ENCODE measurements at places on chromosomes 1 and 21.

GRCh38 chr1:32876341-32877210 lies 5.9 kb upstream of the FNDC5 start:
- peak; percentile 92 for DNase-seq

GRCh38 chr1:29488794-29489311 lies 252.5 kb downstream of the PTPRU start:
- no peak for DNase-seq

DNA sequence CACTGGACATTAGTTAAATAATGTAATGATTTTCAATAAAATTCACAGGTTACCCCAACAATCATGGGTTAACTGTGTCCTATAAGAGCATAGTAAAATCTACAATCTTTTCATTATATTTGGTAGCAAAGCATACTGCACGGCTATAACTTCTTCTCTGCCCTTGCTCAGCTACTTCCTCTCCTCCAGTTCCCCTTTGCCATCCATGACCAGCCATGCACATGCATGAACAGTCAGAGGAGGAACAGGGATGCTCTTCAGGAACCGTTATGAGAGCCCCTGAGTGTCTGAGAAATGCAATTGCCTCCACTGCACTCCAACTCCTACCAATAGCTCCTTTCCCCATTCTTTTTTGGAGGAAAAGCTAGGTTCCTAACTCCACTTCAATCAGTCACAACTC lies 646.7 kb downstream of the LTN1 start:
- no peak for DNase-seq

DNA sequence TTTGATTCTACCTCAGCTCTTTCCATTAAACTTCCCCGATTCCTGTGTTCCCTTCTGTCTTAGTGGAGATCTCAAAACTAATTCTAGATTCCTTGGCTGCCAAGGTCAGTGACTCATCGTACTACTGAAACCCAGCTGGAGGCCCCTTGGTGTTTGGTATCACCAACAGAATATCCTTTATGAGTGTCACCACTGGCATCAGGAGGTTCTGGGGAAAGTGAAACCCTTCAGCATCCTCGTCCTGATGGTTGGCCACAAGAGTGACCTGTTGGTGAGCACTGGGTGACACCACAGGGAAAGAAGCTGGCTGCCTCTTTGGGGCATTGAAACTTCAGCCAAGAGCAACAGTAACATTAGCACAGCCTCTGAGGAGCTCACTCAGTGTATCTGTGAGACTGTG lies 9.6 kb downstream of the RAB42 start:
- DNase-seq, result no peak

GRCh38 chr1:52403566-52404115 lies 582 bp downstream of the ORC1 start:
- DNase-seq, result no peak

- no peak for DNase-seq
Observed at GRCh38 chr1:116558140-116558549, 12.7 kb downstream of the CD58 start.

GRCh38 chr1:151684128-151684527 lies 32.5 kb downstream of the CELF3 start:
- no peak for DNase-seq

- no peak for DNase-seq
Observed at GRCh38 chr1:162901243-162901642, 40.3 kb upstream of the CCDC190 start.

GRCh38 chr1:22861764-22862440 lies 110.8 kb downstream of the LACTBL1 start:
- no peak for DNase-seq

DNA sequence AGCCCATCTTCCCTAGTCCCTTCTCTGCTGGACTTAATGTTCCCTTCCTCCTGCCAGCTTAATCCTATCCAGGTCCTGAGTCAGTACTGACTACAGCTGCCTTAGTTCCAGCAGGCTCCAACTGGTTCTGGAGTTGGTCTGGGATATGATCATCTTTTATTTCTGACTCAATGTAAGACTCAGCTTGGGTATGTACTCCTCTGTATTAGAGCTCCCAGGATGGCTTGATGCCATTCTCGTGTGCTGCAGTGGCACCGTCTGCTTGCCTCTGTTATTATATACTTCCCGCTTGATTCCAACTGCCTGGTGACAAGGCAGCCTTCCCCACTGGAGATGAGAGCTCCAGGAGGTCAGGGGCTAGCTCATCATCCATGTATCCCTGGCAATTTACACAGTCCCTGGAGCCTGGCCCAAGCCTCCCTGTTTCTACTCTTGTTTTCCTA lies 164.4 kb upstream of the DPT start:
- no peak for DNase-seq

- no peak for DNase-seq
Observed at GRCh38 chr1:77817368-77818209, 38.1 kb downstream of the MIGA1 start.

GRCh38 chr1:204267191-204267601 lies 53.4 kb upstream of the GOLT1A start:
- DNase-seq, result no peak

- no peak for DNase-seq
Observed at GRCh38 chr1:60367532-60367931, 294.0 kb upstream of the C1orf87 start.

GRCh38 chr1:42744148-42744413 lies 4.0 kb upstream of the CLDN19 start:
- DNase-seq, result no peak

- DNase-seq, result no peak
Observed at GRCh38 chr1:187185389-187185788, 356.6 kb downstream of the PLA2G4A start.

GRCh38 chr1:54978528-54979326 lies 1.7 kb upstream of the TMEM61 start:
- no peak for DNase-seq

GRCh38 chr1:21184276-21184675 lies 7.6 kb upstream of the EIF4G3 start:
- no peak for DNase-seq

GRCh38 chr1:165911609-165912281 lies 84.3 kb downstream of the UCK2 start:
- no peak for DNase-seq

DNA sequence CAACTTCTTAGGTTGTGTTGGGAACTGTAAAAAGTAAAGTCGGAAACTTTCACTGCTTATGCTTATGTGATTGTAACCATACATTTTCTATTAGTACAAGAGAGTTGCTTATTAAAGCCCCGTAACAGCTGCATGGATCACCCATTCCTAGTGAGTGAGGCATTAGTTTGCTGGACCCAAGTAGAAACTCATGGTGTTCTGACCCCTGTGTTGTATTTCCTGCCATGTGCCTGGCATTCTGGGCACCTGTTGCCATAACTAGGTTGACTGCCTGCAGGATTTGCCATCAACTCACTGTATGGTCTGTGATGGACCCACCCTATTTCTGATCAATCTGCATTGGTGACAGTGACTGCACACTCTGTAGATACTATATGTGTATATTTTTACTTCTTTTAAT lies 173.0 kb downstream of the PGBD5 start:
- no peak for DNase-seq

DNA sequence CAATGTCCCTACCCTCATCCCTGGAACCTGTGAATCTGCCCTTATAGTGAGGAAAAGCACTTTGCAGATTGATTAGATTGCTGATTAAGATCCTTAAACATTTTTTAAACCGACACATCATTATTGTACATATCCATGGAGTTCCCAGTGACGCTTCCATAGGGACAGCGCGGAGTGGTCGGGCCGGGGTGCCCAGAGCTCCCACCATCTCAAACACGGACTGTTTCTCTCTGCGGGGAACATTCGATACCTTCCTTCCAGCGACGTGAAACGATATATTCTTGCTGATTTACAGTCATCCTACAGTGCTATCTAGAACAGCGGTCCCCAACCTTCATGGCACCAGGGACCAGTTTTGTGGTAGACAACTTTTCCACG lies 4.0 kb downstream of the KRTAP10-12 start:
- DNase-seq, result no peak

GRCh38 chr1:199725002-199725565 lies 302.4 kb upstream of the NR5A2 start:
- DNase-seq, result no peak

DNA sequence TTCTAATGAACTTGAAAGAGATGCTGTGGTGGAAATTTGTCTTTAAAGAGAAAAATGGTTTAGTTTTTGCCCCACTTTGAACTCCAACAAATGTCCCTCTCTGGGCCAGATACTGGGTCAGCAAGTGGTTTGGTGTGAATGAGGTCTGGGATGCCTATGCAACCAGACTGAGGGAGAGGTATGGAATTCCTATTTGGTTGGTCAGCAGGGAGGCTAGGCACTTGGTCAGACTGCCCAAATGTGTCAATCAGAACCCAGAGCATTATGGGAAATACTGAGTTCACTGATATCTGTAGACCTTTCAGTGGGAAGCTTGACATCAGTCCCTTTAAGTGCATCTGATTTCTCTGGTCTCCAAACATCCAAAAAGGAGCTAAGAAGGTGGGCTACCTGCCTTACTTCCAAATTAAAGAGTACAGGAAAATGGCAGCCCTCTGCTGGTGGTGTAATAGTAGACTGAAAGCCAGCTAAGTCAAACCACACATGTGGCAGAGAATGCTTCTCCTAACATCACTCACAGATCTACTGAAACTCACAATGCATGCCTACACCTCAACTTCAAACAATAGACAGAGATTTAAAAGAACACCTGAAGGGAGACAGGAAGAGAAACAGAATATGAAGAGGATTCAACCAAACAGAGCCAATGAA lies 510.1 kb downstream of the PLA2G4A start:
- no peak for DNase-seq

GRCh38 chr1:222754366-222755139 lies 17.6 kb downstream of the FAM177B start:
- DNase-seq, result no peak

DNA sequence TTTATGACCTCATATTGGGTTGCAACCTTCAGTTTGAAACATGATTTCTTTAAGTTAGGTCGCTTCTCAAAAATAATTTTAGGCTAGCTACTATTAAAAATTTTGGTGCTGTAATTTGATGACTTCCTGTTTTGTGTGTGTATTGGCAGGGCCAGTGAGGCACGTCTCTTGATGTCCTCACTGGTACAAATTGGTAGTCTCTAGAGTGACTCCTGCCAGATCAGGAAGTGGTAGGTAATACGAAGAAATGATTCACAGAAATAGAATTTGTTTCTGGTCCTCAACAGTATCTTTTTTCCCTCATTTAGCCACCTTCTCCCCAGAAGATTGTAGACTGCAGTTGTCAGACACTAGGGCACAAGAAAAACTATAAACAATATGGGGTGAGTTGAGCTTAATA lies 120.9 kb upstream of the KIAA1614 start:
- no peak for DNase-seq

DNA sequence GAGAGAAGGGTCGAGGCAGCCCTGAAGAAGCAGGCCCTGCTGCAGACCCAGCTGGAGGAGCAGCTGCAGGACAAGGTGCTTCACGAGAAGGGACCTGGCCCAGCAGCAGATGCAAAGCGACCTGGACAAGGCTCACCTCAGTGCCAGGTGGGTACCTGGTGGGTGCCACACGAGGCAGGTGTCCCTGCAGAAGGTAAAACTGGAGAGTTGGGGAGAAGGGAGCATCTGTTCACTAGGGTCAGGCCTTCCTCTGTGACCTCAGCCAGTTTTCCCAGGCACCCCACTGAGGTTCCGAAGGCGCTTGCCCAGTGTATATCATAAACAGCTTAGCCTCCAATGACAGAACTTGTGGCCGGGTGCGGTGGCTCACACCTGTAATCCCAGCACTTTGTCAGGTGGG lies 5.5 kb upstream of the NBPF3 start:
- DNase-seq, result no peak

- no peak for DNase-seq
Observed at GRCh38 chr1:215215846-215216245, 133.3 kb downstream of the KCNK2 start.

DNA sequence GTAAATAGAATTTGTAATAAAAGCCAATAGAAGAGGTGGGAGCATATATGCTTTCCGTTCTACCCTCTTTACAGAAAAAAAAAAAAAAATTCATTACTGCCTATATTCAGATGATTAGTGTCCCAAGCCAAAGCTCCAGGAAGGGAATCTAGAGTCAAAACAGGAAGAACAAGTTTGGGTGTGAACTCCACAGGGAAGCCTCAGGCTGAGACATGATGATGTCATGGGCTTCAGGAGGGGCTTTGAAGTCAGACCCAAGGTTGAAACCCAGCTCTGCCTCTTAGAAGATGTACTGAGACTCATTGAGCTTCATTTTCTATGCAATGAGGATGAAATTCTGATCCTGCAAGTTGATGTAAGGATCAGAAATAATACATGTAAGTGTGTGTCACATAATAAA lies 250.0 kb upstream of the ADGRL2 start:
- DNase-seq, result no peak

DNA sequence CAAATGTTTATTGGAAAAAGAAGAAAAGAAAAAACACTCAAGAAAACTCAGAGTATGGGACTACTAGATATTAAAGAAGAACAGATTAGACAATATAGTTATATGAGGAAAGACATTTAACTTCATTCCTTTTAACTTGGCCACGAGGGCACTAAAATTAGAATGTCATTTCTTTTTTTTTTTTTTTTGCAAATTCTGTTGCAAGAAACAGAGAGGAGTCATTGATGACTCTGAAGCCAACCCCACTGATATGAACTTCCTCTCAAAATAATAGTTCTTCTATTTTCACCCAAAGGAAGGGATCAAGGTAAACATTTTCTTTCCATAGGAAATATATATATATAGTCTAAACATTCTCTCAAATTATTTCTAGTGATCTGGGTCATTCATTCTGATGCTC lies 24.6 kb upstream of the PEX19 start:
- no peak for DNase-seq

GRCh38 chr21:31221043-31221442 lies 123.0 kb downstream of the TIAM1 start:
- DNase-seq, result no peak

- no peak for DNase-seq
Observed at GRCh38 chr1:180956028-180956640, 43.4 kb downstream of the KIAA1614 start.

DNA sequence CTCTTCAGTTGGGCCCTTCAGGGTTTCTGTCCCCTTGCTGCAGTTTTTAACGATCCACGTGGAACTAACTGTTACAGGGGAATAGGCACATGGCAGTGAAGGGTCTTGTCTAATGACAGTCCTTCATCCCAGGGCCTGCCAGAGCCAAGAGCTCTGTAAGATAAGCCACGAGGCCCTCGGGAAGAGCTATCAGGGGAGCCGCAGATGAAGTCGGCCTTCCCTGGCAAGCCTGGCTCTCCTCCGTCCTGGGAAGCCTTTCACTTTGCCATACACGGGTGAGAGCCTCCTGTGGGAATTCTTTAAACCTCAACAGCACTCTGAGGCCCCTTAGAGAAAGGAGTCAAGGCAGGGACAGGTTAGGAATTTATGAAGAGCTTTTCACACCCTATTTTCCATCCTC lies 29.0 kb downstream of the ACP6 start:
- no peak for DNase-seq

DNA sequence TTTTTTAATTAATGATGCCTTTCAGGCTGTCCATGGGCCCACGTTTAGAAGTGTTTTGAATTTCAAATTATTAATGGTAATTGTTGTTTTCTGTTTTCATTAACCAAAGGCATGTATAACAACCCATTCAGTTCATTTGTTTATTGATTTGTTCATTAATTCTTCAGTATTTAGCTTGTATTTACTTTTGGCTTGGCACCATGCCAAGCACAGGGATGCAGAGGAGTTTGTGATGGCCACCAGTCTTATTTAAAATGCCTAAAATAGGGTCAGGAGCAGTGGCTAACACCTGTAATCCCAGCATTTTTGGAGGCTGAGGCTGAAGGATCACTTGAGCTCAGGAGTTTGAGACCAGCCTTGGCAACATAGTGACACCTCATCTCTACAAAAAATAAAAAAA lies 75.3 kb downstream of the ROR1 start:
- no peak for DNase-seq

GRCh38 chr1:220730486-220730885 lies 17.6 kb upstream of the MTARC2 start:
- DNase-seq, result no peak

GRCh38 chr1:25617625-25618432 lies 1.2 kb downstream of the MAN1C1 start:
- peak; percentile 89 for DNase-seq
